ENCODE measurements at places on chromosomes 4 and X.

DNA sequence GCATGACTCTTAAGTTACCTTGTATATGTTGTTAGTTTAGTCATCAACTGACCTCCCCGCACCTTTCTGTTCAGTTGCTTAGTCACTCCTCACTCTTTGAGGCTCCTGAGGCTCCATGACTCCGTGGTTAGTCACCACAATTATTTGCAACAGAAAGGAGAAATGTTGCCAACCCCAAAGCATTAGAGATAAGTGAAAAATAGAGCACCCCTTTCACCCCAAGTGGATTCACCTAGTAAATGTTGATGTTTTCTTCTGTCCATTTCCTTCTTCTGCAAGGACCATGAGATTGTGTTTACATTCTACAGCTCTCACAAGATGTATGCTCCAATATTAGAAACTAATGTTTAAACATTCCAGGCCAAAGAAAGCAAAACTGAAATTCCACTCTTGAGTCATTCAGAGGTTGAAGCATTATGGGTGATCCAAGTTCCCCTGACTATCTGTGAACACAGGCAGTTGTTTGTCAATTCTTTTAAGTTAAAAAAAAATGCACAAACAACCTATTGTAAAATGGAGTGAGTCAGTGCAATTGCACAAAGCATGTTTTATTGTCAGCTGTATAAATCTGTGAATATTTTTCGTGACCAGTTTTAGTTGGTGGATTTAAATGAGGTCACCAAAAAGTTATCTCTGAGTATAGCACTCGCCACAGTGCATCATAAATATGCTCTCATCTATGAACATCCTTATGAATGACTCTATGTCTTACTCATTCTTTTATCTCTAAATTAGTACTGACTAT is 552.4 kb upstream of the MAGEB2 start:
- no peaks in the 10 kb centered on the region for H3K4me1 ChIP-seq
- no peak overlapping the region for H3K4me3 ChIP-seq
- no peak overlapping the region for H3K27ac ChIP-seq
- no peak for DNase-seq
- no peaks in the 10 kb centered on the region for H3K27me3 ChIP-seq

GRCh38 chr4:140790171-140790570 is 34.0 kb upstream of the TBC1D9 start:
- no peak overlapping the region for H3K4me3 ChIP-seq
- no peaks in the 10 kb centered on the region for H3K36me3 ChIP-seq
- no peak for DNase-seq
- no peaks in the 10 kb centered on the region for H3K27me3 ChIP-seq
- H3K27ac ChIP-seq: no peak overlapping the region
- H3K4me1 ChIP-seq: no peaks in the 10 kb centered on the region

DNA sequence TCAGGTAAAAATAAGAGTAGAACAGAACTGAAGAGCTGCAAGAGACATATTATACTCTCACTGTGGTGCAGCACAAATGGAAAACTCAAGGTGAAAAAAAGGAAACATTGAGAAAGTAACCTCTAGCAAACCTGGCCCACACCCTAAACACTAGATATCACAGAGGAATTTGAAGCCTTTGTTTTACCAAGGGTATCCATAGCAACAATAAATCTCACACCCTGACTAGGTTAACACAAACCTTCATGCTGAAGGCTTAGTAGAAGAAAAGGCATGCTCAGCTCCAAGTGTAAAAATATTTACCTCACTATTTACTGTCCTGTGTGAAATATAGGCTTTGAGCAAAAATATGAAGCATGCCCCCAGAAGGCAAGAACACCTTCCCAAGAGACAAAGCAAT is 61.9 kb upstream of the TAB3 start:
- H3K27ac ChIP-seq: no peak overlapping the region
- no peaks in the 10 kb centered on the region for H3K36me3 ChIP-seq
- no peaks in the 10 kb centered on the region for H3K27me3 ChIP-seq
- no peak overlapping the region for H3K4me3 ChIP-seq
- H3K4me1 ChIP-seq: no peaks in the 10 kb centered on the region

DNA sequence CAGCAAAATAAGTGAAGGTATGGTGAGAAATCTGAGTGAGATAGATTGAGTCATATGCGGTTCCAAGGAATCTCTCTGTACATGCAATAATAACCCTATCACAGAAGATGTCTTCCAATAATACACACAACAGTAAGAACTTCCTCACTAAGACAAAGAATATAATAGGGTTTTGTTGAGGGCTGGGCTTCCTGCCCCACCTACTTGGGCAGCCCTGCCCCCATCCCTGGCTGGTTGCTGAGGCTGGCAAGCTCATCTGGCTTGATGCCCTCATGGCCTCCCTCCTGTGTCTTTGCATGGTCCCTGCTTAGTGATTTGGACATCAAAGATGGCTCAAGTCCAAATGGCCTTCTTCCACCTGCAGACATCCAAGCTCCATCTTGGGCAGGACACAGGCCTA is 2.7 kb downstream of the GEMIN8 start:
- peaks cover 12% of the 10 kb centered on the region for H3K4me1 ChIP-seq
- H3K36me3 ChIP-seq: no peaks in the 10 kb centered on the region
- DNase-seq: peak; percentile 32
- H3K27me3 ChIP-seq: no peaks in the 10 kb centered on the region

- H3K36me3 ChIP-seq: no peaks in the 10 kb centered on the region
- H3K27ac ChIP-seq: peak overlapping the region; percentile 87
- H3K4me1 ChIP-seq: peaks cover 21% of the 10 kb centered on the region
- no peaks in the 10 kb centered on the region for H3K27me3 ChIP-seq
Observed at GRCh38 chr4:147616849-147617172, 386 bp upstream of the TMEM184C start.

DNA sequence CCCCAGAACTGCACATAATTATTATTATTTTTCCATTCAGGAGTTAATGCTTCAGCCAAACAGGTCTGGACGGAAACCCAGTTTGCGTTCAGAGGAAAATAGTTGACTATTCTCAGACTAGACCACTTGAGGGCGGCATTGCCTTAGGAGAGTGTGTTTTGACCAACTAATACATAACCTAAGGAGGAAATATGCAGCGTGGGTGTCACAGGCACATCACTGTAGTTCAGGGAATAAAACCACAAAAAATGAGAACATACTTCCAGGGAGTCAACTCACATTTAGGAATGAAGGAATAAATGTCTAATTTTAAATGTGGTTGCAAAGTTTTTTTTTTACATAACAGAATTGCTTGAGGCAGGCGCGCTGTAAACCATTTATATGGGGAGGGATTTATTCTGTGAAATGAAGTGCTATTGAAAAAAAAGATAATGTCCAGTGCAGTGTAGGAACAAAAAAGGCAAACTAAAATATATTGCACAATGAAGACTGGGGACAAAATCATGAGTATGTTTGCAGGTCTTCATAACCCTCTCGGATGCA is 93.3 kb downstream of the SYNPO2 start:
- no peak overlapping the region for H3K4me3 ChIP-seq
- H3K4me1 ChIP-seq: no peaks in the 10 kb centered on the region
- H3K27me3 ChIP-seq: no peaks in the 10 kb centered on the region

DNA sequence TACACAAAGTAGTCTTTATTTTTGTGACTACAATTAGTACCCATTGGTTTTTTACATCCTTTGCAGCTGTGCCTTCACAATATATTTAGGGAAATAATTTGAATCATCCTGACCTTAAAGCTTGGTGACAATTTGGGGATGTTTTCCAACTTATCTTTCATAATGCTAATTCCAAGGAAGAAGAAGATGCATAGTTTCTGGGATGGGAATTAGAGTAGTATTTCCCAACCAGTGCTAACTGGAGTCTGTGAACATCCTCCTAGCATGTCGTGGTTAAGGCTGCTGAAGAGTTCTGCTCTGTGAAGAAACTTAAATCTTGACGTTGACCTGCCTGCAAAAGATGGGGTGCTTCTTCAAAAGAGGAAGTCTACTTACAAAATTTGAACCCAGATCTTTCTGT is 173.5 kb downstream of the ANK2 start:
- no peaks in the 10 kb centered on the region for H3K27me3 ChIP-seq
- H3K4me1 ChIP-seq: no peaks in the 10 kb centered on the region
- no peak for DNase-seq

- H3K27ac ChIP-seq: no peak overlapping the region
- H3K36me3 ChIP-seq: no peaks in the 10 kb centered on the region
- H3K4me3 ChIP-seq: no peak overlapping the region
- H3K27me3 ChIP-seq: no peaks in the 10 kb centered on the region
- DNase-seq: no peak
- H3K4me1 ChIP-seq: no peaks in the 10 kb centered on the region
Observed at GRCh38 chrX:145292218-145292617, 44.9 kb downstream of the SPANXN1 start.

- no peak overlapping the region for H3K4me3 ChIP-seq
- H3K27ac ChIP-seq: no peak overlapping the region
- no peaks in the 10 kb centered on the region for H3K4me1 ChIP-seq
- no peaks in the 10 kb centered on the region for H3K36me3 ChIP-seq
- DNase-seq: no peak
- no peaks in the 10 kb centered on the region for H3K27me3 ChIP-seq
Observed at GRCh38 chr4:107850438-107850837, 25.7 kb downstream of the SGMS2 start.

GRCh38 chrX:10630320-10630719 is 9.9 kb upstream of the MID1 start:
- H3K4me3 ChIP-seq: no peak overlapping the region
- H3K4me1 ChIP-seq: no peaks in the 10 kb centered on the region
- DNase-seq: no peak
- H3K27ac ChIP-seq: no peak overlapping the region
- H3K27me3 ChIP-seq: no peaks in the 10 kb centered on the region

GRCh38 chr4:118282692-118283091 is 70.1 kb downstream of the PRSS12 start:
- no peak overlapping the region for H3K27ac ChIP-seq
- no peaks in the 10 kb centered on the region for H3K36me3 ChIP-seq
- DNase-seq: no peak

- no peak overlapping the region for H3K27ac ChIP-seq
- H3K4me1 ChIP-seq: peaks cover 3% of the 10 kb centered on the region
- H3K36me3 ChIP-seq: peaks cover 4% of the 10 kb centered on the region
- no peaks in the 10 kb centered on the region for H3K27me3 ChIP-seq
- no peak for DNase-seq
- H3K4me3 ChIP-seq: no peak overlapping the region
Observed at GRCh38 chr4:152525878-152526277, 10.0 kb downstream of the FBXW7 start.

- H3K27ac ChIP-seq: no peak overlapping the region
- no peaks in the 10 kb centered on the region for H3K36me3 ChIP-seq
- DNase-seq: no peak
- no peaks in the 10 kb centered on the region for H3K4me1 ChIP-seq
Observed at GRCh38 chr4:80387390-80388283, 52.1 kb downstream of the CFAP299 start.

DNA sequence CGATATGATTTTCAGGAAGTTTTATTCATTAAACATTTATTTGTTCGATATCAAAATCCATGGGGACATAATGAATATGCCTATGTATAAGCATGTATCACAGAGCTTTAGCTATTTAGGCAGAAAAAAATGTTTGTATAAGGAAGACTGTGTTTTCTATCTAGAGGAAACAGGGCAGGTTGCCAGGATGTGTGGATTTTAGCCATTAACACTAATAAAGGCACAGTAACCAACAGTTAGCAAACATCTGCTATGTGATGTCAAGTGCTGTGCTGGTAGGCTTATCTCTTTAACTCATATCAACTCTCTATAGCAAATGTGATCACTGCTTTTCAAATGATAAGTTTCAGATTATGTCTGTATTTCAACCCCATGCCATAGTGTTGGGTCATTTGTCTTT is 708.9 kb upstream of the HS3ST1 start:
- H3K36me3 ChIP-seq: no peaks in the 10 kb centered on the region
- H3K27ac ChIP-seq: no peak overlapping the region
- no peaks in the 10 kb centered on the region for H3K4me1 ChIP-seq
- H3K4me3 ChIP-seq: no peak overlapping the region
- H3K27me3 ChIP-seq: no peaks in the 10 kb centered on the region

DNA sequence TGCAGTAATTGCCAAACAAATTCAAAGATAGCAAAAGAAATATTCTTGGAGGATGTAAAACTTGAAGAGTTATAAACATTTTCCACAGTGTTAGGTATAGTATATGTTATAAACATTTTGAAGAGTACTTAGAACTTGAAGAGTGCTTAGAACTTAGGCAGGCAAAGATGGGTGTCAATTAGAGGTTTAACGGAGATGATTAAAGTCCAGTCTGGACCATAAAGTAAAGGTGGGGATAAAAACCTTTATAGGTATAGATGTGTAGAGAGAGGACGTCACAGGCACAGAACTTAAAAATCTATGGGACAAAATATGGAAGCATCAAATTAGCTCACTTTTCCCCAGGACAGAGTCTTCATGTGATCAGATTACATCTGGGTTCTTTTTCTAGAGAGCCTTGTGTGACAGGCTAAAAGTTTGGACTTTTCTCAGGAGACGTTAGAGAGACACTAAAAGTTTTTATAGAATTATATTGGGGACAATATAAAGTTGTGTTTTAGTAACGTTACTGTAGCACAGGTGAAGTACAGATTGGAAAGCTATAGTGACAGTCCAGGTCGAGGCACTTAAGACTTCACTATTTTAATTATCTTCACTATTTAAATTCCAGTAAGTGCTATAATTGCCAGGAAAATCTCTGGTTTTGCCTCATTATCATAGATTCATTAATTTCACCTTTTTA is 13.3 kb upstream of the MAD2L1 start:
- H3K36me3 ChIP-seq: no peaks in the 10 kb centered on the region
- no peak overlapping the region for H3K27ac ChIP-seq
- H3K27me3 ChIP-seq: peaks cover 2% of the 10 kb centered on the region
- H3K4me1 ChIP-seq: no peaks in the 10 kb centered on the region
- no peak overlapping the region for H3K4me3 ChIP-seq
- no peak for DNase-seq

DNA sequence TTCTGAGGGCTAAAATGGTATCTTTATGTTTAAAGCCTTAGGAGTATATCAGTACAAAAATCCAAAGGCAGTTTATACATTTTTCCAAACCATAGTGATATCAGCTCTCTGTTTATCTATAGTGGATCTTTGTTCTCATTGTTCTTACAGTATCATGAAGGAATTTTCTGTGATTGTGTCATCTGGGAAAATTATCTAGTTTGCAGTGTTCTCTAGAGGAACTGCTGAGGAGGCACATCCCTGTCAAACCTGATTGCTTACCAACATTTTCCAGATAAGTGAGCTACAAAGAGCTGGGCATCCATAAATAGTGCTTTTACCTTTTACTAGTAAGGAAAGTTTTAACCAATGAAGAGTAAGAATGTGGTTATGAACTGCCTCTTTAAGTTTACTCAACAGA is 44.9 kb upstream of the SLC25A31 start:
- no peaks in the 10 kb centered on the region for H3K36me3 ChIP-seq
- no peak for DNase-seq
- H3K27me3 ChIP-seq: no peaks in the 10 kb centered on the region
- H3K4me3 ChIP-seq: no peak overlapping the region
- no peaks in the 10 kb centered on the region for H3K4me1 ChIP-seq

- H3K4me1 ChIP-seq: no peaks in the 10 kb centered on the region
- no peaks in the 10 kb centered on the region for H3K27me3 ChIP-seq
- no peaks in the 10 kb centered on the region for H3K36me3 ChIP-seq
- DNase-seq: no peak
- no peak overlapping the region for H3K27ac ChIP-seq
Observed at GRCh38 chr4:170691168-170691567, 601.4 kb upstream of the AADAT start.
